ENCODE measurements at places on chromosomes 5 and 9.

- no peak for DNase-seq
These were observed 240.8 kb downstream of the FSTL4 start for GRCh38 chr5:133371371-133372155.

DNA sequence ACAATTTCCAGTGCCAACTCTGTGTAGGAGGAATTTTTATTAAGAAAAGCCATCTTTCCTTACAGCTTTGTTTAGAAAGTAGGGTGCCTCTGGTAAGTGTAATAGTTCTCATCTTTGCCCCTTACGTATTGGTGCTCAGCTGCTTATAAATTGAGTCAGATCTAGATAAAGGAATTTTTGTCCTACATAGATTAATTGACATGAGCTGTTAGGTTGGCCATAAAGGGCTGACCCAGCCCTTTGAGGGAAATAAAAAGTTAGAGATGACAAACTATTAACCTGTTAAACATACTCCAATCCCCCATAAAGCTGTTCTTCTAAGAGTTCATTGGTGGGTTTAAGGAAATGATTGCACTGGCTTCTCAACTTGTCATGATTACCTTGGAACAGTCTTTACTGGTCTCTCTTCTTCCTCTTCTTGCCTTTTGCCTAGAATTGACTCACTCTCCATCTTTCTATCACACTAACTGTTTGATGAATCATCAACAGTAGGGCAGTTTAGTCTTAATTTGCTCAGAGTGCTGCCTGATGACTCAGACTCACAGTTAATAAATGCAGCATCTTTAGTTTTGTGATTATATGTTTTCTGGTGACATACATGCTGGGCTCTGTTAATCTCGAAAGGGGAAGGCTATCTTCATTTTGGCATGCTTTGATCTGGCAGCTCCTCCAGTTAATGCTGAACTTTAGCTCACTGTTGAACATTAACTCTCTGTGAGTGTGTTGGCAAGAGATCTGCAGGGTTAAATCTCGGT, 51.7 kb downstream of the ARHGAP26 start:
- DNase-seq, result no peak

- peak; percentile 25 for DNase-seq
These were observed 34.5 kb upstream of the GLIS3 start for GRCh38 chr9:4334410-4334813.

- no peak for DNase-seq
These were observed 59.0 kb downstream of the ALDH7A1 start for GRCh38 chr5:126535856-126536545.

- no peak for DNase-seq
These were observed 1.6 kb upstream of the NIPSNAP3A start for GRCh38 chr9:104745852-104746251.

Data from iPS DF 19.7 (cell line).